ENCODE measurements at places on chromosomes 7 and 10.

DNA sequence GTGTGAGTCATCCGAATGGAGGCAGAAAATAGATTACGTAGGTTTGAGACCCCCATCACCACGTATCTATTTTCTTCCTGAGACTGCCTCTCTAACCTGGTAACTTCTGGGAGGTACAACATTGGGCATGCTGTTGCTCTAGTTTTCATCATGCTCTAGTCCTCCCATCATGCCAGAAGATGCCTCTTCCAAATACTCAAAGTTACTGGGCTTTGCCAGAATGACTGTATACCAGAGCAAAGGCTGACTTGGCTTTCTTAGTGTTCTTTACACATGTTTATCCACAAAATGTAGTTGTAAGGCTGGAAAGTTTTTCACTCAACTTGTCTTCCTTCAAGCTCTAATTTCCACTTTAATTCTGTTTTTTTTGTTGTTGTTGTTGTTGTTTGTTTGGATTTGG lies 370.5 kb downstream of the MDFIC start:
- DNase-seq = no peak

DNA sequence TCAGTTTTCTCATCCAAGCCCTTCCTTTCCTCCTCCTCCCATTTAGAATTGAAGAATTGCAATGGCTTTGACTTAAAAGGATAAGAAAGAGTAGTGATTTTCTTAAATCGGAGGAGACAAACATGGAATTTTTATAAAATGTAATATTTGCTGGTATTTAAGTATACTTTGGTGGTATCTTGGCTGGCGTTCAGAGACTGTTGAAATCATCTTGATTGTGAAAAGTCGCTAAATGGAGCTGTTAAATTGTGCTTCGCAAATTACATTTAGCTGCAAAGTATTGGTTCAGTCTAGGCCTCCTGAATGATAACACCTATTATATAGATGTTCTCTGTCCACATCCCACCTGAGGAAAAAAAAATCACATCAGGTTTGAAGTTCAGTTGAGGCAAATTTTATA lies 81.8 kb downstream of the ARID5B start:
- no peak for DNase-seq

GRCh38 chr10:101536800-101537199 lies 51.3 kb downstream of the POLL start:
- DNase-seq = peak; percentile 16

DNA sequence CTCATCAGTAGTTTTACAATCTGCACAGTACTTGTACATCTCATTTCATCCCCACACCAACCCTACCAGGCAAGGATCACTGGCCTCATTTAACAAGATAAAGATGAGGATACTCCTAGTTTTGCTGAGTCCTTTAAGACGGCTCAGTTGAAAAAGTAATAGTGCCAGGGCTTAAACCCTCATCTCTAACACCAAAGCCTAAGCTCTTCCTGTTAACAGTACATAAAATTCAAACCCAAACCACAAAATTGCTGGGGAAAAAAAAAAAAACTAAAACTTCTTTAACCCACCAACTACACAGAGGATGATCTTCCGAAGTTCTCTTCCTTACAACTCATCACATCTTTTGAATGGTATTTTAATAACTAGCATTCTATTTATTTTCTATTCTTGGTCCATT lies 1.3 kb downstream of the SAR1A start:
- DNase-seq = no peak

DNA sequence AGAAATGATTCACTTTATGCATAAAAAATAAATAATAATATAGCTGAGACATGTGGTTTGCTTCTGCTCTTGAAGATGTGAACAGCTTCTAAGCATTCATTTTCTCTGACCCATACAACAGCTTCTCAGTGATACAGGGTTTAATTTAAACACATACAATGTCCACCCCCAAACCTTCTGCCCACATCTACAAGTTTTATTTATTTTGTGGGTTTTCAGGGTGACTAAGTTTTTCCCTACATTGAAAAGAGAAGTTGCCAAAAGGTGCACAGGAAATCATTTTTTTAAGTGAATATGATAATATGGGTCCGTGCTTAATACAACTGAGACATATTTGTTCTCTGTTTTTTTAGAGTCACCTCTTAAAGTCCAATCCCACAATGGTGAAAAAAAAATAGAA lies 17.2 kb downstream of the INHBA start:
- DNase-seq = no peak

- no peak for DNase-seq
These were observed 2.6 kb upstream of the BMPER start for GRCh38 chr7:33902746-33903145.

GRCh38 chr7:157886266-157886665 lies 549.5 kb downstream of the DNAJB6 start:
- no peak for DNase-seq

DNA sequence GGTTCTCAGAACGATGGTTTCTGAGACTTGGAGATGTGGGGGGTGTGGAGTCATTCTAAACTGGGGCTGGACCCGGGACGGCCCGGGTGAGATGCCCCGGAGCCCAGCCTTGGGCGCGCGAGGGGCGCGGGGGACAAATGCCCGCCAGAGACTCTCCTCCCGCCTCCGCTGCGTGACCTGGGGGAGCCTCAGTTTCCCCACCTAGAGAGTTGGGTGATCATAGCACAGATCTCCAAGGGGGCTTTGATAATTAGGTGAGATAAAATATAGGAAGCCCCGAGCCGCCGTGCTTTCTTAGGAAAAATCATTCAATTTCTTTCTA lies 658 bp upstream of the FZD8 start:
- DNase-seq = no peak

GRCh38 chr7:74282748-74283459 lies 6.3 kb upstream of the CLIP2 start:
- DNase-seq = no peak

- DNase-seq = peak; percentile 75
These were observed 604 bp downstream of the MXI1 start for GRCh38 chr10:110207805-110208613.
